Sigmoid colon (tissue), 7 donors: ENCODE measurements at places on chromosomes 12 and 14.

- H3K27me3 ChIP-seq = no peaks in the 10 kb centered on the region
- peak within 1 kb of the TSS; percentile 90 for H3K27ac ChIP-seq
- H3K4me1 ChIP-seq = peaks cover 37% of the 10 kb centered on the region
- H3K4me3 ChIP-seq = peak within 1 kb of the TSS; percentile 94
- DNase-seq = peak; percentile 97
- no peaks in the 10 kb centered on the region for H3K36me3 ChIP-seq
Measured at GRCh38 chr12:123364532-123365024, at the start of gene SBNO1. TSS of gene SBNO1 (minus strand) at chr12:123364847. CDS start at chr12:123350441, 14,406 bp downstream.

DNA sequence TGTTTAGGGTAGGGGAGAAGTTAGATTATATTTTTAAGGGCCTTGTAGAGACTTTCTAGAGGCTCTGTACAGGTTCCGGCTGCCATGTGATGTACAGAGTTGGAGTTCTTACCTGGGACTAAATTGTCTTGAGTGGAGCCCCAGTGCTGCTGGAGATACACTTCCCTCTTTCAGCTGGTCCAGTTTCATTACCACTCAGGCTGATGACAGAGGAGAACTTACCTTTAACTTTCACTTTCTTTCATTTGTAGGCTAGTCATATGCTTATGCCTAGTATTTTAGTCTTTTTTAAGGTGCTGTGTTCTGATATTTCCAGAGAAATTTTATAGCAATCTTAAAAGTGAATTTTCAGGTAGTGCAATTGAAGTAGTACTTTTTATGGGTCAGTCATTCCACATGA lies 117.3 kb downstream of the ERC1 start:
- no peaks in the 10 kb centered on the region for H3K4me1 ChIP-seq
- no peak for DNase-seq
- H3K36me3 ChIP-seq = no peaks in the 10 kb centered on the region

DNA sequence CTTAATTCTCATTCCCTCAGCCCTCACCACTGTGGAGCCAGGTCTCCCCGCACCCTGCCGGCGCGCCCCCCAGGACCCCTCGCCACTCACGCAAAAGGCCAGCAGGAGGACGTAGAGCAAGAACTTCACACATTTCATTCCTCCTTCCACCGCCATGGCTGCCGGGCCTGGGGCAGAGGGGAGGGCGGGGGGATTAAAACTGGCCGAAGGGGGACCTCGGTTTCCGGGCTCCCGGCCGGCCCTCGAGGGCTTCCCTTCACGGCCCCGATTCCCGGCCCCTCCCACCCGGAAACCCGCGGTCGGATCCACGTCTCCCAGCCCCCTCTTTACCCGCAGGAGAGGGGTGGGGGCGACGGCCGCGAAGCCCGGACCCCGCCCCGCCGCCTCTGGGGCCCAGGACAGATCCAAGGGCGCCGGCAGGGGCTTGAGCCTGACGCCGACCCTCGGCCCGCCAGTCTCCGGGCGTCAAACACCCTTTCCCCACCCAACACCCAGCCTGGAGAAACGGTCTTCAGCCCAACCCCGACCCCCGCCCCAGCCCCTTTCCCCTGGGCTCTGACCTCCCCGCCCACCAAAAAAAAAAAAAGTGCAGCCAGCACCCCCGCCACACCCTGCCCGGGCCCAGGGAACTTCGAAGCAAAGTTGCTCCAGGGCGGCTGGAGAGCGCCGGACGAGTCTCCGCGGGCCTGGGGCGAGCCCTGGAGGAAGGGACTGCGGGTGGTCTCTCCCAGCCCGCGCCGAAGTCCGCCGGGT lies 447 bp downstream of the CD63 start:
- H3K4me3 ChIP-seq = peak overlapping the region; percentile 95
- H3K27me3 ChIP-seq = no peaks in the 10 kb centered on the region
- H3K4me1 ChIP-seq = peaks cover 64% of the 10 kb centered on the region
- H3K27ac ChIP-seq = peak overlapping the region; percentile 100
- peak; percentile 94 for DNase-seq

GRCh38 chr14:94570440-94570839 lies 9.2 kb downstream of the SERPINA4 start:
- no peak overlapping the region for H3K4me3 ChIP-seq
- no peak overlapping the region for H3K27ac ChIP-seq
- no peaks in the 10 kb centered on the region for H3K36me3 ChIP-seq
- no peak for DNase-seq
- no peaks in the 10 kb centered on the region for H3K27me3 ChIP-seq
